Activated T-helper 1 cell treated with Interleukin-2 at 50 U/mL for 16 hours (primary cell): ENCODE measurements at places on chromosomes 7 and 10.

DNA sequence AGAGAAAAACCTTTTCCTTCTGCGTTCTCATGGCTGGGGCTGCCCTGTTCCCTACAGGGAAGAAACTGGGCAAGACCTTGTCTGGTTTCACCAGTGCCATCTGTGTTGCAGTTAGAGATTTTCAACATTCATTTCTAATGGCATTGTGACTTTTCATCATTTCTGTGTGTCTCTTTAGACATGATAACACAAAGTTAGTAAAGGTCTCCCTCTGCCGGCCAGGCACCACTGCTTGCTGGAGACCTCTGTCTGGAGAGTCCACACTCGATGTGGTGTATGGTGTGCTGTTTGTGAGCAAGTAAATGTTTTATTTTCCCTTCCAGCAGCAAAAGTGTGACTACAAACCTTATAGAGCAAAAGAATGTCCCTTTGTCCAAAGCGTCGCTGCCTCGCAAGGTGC is 213.5 kb downstream of the PAXIP1 start:
- DNase-seq = no peak

GRCh38 chr7:17598846-17599245 is 300.4 kb downstream of the AHR start:
- no peak for DNase-seq

DNA sequence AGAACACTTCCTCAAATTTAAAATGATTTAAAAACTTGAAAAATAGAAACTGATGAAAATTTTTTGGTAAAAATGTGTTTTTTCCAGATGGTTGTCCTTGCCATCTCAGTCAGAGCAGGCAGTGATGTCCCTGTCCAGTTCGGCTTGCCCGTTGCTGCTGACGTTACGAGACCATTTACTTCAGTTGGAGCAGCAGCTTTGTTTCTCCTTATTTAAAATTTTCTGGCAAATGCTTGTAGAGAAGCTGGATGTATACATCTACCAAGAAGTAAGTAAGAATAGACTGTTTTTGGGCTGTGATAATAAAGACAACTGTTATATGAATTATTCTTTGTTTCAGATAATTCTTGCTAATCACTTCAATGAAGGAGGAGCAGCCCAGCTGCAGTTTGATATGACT is 16.1 kb downstream of the EFCAB10 start:
- no peak for DNase-seq

DNA sequence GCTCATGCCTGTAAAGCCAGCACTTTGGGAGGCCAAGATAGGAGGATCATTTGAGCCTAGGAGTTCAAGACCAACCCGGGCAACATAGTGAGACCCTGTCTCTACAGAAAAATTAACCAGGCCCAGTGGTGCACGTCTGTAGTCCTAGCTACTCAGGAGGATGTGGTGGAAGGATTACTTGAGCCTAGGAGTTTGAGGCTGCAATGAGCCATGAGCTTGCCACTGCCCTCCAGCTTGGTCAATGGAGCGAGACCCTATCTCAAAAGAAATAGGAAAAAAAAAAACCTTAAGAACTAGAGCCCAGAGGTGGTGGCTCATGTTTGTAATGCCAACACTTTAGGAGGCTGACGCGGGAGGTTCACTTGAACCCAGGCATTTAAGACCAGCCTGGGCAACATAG is 2.2 kb downstream of the STRA8 start:
- no peak for DNase-seq

DNA sequence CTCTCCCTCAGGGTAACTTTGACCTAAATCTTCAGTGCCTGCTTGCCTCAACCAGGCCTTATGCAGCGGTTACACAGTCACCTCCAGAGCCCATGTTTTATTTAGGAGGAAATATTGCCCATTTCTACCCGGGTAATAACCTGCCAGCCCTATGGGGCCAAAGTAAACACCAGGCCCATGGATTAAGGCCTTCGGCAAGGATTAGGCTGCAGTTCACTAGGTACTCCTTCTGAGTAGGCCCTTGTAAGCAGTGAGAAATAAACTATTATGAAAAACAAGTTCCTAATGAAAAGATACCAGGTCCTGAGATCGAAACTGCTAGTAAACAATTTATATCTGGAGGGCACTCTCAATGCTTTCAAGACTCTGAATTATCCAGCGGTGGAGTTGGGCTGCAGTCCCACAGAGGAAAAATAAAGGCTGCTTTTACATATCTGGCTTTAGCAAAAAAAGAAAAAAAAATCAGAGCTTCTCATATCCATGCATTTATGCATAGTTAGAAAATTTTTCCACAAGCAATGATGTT is 3.7 kb upstream of the HOXA10 start:
- no peak for DNase-seq

DNA sequence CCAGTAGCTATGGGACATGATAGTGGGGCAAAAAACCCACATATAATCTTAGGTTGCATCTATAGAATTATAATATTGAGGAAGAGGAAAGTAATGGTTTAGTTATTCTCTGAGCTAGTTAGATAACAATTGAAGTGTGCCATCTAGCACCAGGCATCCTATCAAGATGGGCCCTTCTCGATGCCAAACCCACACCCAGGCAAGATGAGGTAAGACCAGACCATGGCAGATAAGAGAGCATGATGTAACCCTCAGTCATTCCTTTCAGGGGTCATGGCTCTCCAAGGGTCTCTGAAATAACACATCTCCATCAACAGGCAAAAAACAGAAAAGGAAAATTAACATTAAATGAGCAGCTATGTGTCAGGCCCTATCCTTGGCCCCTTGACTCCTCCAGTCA is 128.7 kb downstream of the SH3PXD2A start:
- no peak for DNase-seq

GRCh38 chr10:58972576-58973234 is 203.7 kb upstream of the PHYHIPL start:
- no peak for DNase-seq

GRCh38 chr7:128073671-128074310 is 42.6 kb upstream of the LRRC4 start:
- no peak for DNase-seq

- DNase-seq = no peak
These were observed 72.8 kb upstream of the MPP7 start for GRCh38 chr10:28375399-28376354.

- DNase-seq = no peak
These were observed 12.7 kb downstream of the FAM3C start for GRCh38 chr7:121383235-121383910.

DNA sequence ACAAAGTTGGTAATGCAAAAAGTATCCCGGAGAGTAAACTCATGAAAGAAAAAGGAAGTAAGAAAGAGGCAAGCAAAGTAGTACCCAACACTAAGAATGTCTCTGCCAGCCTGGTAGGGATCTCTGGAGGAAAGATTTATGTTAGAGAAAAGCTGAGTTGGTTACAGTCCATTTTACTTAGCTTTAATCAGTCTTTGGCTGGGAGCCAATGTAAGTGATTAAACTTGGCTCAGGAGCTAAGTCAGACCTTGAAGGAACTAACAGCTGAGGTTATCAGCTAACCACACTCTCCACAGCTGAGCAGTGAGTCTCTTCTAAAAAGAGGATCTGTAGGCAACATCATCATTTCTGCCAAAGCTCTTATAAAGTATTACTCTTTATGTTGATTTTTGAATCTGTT is 148.0 kb downstream of the ANKRD7 start:
- DNase-seq = no peak

DNA sequence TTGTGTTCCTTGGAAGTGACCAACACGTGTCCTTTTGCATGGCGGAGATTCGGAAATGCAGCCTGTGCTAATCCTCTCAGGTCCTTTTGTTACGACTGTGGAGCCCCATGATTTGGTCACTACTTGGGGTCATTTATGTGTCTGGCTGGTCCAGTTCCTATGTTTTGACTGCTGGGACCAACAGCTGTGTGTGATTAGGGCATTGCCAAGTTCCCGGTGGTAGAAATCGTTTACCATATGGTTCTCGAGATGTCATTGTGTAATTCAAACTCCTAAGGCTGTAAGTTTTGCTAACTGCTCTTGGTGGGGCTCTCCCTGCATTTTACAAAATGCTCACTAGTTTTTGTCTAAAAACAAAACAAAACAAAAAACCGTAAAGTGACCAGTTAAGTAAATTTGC is 62.0 kb downstream of the CCNY start:
- DNase-seq = no peak

DNA sequence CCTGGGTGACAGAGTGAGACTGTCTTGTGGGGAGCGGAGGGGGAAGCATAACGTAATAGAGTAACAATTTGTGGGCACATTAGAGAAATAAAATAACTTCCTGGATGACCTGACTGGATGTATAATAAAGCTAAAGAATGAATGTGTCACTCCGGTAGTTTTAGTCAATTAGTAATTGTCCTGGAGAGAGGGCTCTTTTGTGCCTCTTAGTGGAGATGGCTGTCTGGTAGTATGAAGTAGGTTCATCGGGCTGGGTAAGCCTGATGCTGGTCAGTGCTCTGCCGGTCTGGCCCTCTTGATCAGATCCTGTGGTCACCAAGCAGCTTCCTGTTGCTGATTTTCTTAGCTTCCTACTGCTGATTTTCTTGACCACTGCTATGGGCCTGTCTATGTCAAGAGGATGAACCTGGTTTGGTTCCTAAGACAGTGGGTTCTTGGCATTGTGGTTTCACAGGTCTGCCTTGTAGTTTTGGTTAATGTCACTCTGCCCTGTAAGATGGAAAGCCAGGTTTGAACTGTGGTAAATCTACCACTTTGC is 34.1 kb downstream of the ZRANB1 start:
- no peak for DNase-seq

DNA sequence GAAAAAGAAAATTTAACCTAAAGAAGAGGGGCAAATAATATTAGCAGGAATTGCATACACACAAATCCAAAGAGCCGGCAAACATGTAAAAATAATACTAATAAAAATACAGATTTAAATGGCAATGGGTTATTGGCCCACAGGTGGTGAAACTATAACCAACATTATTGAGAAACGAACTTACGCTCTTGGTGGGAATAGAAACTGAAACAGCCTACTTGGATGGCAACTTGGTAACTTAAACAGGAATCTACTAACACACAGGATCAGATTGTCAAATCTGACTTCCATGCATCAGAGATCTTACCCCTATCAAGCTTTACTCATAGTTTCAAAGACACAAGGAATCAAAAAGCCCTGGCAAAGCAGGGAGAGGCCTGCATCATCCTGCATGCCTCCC is 66.5 kb downstream of the ANLN start:
- DNase-seq = no peak

GRCh38 chr7:1540776-1541271 is 10.3 kb downstream of the MAFK start:
- no peak for DNase-seq

GRCh38 chr10:61692447-61693010 is 29.8 kb downstream of the CABCOCO1 start:
- no peak for DNase-seq

DNA sequence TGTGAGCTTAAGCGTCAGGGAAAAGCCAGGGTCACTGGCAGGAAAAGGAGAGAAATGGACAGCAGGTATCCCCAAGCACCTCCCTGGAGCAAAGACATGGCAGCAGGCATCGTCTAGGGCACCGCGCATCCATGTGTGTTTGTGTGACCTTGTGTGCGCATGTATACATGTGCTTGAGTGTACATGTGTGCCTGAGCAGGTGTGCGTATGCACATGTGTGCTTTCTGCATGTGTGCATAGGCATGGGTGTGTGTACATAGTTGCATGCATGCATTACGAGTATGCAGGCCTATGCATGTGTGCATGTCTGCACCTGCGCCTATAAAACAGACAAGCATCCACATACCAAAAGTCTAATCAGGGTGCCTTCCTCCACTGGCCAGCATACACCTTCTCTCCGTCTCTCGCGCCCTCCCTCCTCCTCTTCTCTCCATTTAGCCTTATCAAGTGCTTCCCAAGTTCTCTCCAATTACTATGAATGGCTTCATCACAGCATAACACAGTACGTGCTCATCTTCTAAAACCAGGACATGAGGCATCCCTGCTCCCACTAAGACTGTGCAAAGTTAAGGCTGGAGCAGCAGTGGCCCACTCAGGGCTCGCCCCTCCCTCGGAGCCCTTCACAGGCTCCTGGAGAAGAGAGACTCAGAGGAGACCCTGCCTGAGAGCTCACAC is 30.6 kb downstream of the RASGEF1A start:
- no peak for DNase-seq

GRCh38 chr7:148772297-148773089 is 73.8 kb downstream of the CUL1 start:
- DNase-seq = no peak

- DNase-seq = no peak
These were observed 1.2 kb downstream of the HOXA10 start for GRCh38 chr7:27172823-27173510.

DNA sequence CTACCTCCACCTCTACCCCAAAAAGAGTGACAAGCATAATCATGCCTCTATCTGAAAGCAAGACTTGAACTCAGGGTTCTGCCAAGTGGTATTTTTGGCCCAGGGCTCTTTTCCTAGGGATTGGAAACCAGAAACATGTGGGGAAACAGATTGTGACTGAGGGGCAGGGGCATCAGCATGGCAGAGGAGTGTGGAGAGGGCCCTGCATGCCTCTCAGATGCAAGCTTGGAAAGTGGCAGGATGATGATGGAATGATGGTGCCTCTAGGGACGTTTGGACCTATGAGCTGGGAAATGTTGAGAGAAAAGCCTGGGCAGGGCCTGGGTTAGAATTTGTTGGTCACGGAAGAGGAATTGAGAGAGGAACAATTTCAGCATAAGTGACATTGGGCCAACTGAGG is 78.4 kb upstream of the LEP start:
- DNase-seq = no peak

- DNase-seq = no peak
These were observed 23.3 kb downstream of the CPXM2 start for GRCh38 chr10:123868038-123869019.

DNA sequence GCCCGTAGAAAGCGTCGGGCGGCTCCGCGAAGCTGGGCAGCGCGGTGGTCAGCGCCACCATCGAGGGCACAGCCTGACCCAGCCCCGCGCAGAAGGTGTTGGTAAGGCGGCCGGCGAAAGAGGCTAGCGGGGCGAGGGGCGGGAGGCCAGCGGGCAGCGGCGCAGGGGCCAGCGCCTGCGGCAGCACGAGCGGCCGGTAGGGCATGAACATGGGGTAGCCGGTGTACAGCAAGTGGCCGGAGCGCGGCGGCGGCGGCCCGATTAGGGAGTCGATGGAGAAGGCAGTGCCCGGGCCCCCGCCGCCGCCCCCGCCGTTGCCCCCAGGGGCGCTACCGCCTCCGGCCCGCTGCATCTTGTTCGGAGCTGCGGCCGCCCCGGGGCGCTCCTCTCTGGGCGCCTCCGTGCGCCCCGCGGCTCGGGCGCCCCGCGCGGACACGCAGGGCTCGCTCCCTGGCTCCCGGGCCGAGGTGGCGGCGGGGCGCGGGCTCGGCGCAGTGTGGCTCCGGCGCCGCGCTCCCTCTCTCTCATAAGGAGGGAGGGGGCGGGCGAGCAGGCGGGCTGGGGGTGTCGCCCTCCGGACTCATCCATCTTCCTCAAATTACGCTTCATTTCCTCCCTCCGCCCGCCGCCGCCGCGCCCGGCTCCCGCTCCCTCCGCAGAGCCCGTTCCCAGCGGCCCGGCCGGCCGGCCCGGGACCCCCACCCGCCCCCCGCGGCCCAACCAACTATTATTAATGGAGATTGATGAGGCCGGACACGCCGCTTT is at the start of gene GBX1:
TSS of gene GBX1 (minus strand) at position 498 of the 765 bp plus-strand sequence. CDS start at position 352, 146 bp downstream.
- DNase-seq = no peak

- DNase-seq = no peak
These were observed 1081.5 kb upstream of the C7orf33 start for GRCh38 chr7:147509035-147509501.
